Hematopoietic multipotent progenitor cell treated with erythropoietin and hydrocortisone succinate and interleukin-3 and kit ligand, for 15 days (in vitro differentiated cells): ENCODE measurements at places on chromosomes 3 and 15.

DNA sequence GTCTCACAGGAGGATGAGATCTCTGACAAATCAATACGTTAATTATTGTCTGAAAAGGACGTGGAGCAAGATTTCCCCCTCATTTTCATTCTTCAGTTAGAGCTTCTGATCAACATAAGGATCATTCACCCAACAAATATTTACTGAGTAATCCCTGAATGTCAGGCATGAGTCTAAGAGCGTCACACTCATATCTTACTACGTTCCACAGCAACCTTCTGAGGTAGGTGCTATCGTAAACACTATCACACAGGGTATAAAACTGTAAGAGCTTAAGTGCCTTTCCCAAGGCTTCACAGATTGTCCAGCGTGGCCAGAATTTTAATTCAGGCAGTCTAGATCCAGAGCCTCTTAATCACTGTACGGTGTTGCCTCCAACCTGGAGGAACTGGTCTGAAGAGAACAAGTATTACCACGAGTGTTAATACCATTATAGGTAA, 10.6 kb upstream of the TM4SF1 start:
- DNase-seq: no peak

DNA sequence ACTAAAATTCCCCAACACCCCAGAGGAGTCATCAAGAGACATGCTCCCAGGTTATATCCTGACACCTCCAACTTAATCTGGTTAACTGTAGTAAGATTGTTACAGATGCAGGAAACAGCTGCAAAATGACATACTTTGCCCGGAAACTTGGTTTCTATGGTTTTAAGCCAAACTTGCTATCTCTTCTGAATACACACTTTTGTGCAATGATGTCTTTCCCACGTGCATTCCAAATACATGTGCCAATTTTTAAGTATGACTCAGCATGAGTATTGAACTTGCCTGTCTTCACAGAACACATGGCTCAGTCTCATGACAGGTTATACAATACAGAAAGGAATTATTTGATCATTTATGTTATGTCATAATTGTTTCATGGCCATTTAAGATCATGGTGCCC, 207.0 kb upstream of the DCBLD2 start:
- no peak for DNase-seq

DNA sequence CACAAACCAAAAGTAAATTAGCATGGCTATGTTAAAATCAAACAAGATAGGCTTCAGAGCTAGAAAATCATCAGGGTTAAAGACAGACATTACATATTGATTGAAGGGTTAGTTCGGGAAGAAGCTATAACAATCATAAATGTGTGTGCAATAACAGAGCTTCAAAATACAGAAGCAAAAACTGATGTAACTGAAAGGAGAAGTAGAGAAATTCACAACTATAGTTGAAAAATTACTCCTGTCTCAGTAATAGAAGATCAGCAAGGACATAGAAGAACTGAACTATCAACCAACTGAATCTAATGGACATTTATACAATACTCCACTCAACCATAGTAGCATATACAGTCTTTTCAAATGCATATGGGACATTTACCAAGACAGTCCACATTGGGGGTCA, 59.4 kb downstream of the MCTP2 start:
- no peak for DNase-seq

GRCh38 chr15:47289656-47290055, 427.6 kb upstream of the SEMA6D start:
- no peak for DNase-seq

DNA sequence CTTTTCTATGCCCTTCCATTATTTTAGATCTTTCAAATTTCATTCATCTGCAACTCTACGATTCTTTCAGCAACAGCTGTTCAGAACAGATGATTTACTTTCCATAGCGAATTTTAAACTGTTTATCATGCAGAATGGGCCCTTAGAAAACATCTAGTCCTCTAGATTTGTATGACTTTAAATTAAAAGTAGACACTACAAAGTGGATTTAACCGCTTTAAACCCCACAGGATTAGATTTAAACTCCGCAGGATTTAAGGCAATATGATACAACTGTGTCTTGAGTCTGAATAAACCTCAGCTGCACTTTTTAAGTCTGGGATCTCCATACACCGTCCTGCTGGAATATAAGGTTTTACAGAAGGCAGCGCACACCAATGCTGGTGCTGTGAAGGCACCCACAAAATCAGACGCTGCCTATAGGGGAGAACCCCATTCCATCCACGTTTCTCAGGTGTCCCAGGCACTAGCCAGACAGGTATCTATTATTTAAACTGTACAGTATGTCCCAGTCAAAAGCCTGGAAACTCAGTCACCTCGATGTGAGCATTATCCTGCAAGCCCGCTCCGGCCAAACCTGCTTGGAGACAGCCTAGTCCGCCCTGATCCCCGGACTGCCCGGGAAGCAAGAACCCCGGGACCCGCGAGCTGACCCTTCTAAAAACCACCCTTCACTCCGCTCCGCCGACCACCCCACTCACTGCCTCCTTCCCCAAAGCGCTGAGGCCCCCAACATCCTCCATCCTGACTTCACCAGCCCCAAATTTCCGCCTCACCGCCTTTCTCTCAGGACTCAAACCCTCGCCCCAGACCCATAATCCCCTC, 768 bp downstream of the ANO10 start:
- peak; percentile 8 for DNase-seq

DNA sequence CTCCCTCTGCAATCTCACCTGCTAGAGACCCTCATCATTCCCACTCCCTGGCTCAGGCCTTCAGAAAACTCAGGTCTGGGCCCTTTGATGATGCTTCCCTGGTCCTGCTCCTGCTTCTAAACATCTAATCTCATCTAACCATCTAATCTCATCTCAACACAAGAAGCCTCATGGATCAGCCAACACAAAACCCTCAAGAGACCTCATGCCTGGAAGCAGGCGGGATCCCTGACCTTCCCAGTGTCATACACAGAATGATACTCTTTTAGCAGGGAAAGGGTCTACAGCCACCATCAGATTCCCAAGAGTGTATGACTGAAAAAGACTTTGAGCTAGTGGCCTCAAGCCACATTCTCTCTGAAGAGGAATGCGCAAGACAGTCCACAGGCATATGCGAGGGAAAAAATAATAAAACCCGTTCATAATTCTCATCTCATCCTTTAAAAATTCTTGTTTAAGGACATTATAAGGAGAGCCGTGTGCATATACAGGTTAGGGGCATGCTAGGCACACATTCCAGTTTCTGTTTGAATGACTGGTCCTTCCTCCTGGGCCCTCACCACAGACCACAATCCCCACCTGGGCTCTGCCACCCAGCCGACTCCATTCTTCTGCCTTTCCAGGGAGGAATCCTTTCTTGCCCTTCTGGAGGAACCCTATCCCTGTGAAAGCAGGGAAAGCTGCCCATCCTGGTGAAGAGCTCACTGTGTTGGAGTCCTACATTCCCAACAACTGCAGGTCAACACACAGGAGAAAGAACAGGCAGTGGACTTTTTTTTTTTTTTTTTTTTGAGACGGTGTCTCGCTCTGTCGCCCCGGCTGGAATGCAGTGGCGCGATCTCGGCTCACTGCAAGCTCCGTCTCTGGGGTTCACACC, 2.2 kb downstream of the ZXDC start:
- DNase-seq: no peak

GRCh38 chr15:100501117-100501516, 27.6 kb downstream of the CERS3 start:
- no peak for DNase-seq

DNA sequence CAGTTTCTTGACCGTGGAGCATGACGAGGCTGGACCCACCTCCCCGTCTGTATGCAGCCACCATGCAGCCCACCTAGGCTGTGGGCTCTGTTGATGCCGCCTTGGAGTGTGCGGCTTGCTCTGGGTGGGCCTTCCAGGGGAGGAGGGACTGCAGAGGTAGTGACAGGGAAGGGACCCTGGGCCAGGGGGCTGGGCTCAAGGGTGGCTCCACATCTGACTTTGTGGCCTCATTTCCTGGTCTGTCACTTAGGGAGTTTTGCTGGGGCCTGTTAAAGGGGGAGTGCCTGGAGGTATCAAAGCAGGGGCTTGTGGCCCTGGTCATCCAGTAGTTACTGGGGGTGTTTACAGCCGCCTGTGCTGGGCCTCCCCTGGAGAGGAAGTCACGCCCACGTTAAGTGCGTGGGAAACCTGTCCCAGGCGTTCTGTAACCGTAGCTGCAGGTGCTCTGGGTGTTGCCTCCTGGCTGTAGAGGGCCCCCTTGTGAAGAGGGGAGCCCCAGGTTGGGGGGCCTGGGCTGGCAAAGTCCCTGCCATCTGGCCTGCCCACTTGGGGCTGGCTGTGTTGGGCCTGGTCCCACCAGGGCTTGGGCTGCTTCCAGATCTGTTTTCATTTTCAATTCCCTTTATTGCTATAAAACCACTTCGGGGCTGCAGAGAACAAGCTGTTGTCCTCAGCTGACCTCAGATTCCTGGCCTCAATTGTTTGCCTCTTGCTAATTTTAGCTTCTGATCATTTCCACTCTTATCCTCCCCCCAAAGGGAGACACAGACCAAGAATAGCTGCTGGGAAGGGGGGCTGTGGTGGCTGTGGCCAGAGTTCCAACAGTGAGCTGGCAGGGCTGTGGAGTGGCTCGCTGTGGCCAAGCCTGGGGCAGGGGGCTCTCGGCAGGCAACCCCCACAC, 26.5 kb downstream of the KLF13 start:
- DNase-seq: no peak

- no peak for DNase-seq
Observed at GRCh38 chr3:15325228-15325627, 7.2 kb downstream of the SH3BP5 start.

GRCh38 chr15:60766391-60767128, 287.6 kb upstream of the ICE2 start:
- no peak for DNase-seq

DNA sequence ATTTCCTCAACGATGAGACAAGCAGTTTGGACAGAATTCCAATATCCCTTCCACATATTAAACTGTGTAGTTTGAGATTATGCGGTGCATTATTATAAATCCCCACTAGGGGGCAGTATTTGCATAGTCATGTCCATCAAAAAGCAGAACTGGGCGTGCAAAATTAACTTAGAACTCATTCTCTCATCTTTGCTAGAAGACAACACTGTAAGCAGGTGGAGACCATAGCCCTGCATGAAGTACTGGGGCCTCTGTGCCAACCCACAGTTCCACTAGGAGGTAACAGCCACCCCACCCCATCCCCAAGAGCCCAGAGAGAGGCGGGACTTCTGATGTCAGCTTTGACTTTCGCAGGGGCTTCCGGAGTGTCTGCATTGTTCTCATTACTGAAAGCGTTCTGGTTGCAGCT, 106.6 kb upstream of the TMC3 start:
- peak; percentile 63 for DNase-seq

GRCh38 chr3:106332129-106332528, 463.3 kb upstream of the CBLB start:
- no peak for DNase-seq

- no peak for DNase-seq
Observed at GRCh38 chr3:118550122-118550521, 484.5 kb downstream of the IGSF11 start.

DNA sequence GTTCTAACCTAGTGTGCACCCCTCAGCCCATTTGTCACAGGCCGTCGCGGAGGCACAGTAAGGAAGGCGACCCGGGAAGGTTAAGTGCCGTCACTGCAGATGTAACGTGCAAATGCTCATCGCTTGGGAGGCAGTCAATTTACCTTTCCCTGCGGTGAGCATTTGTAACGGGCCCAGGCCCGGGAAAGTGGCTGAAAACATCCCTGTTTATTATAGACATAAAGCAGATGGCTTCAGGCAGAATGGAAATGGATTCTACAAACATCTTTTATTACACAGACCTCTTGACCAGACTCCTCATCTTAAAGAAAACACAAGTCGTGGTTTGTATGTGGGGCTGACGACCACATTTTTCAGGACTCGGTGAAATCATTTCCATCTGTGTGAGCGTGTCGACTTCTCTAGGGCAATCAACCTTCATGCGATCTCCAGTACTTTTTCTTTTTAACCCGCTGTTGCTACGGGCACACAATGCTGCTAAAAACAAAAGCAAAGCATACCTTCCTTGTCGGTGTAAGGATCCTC, 43.6 kb downstream of the NMNAT3 start:
- DNase-seq: no peak

DNA sequence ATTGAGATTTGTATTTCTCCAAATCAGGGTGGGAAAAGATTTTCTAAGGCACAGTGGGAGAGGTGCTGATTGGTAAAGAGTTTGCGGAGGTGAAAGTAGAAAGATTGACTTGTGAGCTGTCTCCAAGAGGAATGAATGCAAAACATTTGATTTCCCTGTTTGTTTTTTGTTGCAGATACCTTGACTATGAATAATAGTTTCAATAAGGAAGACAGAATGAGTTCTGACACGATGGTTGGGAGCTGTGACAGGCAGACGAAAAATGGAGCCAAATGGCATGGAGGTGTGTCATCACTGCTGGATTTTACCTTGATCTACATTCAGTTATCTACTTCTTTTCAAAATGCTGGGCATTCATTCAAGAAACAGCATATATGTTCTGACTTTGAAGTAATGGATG, 145.1 kb downstream of the NFKBIZ start:
- no peak for DNase-seq

DNA sequence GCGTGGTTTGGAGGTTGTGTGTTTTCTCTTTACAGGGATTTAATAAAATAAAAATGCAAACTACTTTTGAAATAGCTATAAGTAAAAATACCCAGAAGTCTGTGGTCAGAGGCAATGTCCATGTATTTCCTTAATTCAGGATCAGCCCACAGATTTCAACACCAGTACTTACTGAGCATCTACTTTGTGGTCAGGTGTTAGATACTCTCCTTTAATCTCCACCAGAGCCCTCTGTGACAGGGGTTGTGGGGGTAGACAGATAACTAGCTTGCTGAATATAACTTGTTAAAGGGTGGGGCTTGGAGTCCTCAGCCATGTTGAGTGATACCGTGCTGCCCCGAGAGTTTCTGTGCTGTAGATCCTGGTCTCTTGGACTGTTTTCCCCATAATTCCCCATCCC, 244.1 kb upstream of the NR2E3 start:
- DNase-seq: no peak
